ENCODE measurements at places on chromosomes 12 and 14.

DNA sequence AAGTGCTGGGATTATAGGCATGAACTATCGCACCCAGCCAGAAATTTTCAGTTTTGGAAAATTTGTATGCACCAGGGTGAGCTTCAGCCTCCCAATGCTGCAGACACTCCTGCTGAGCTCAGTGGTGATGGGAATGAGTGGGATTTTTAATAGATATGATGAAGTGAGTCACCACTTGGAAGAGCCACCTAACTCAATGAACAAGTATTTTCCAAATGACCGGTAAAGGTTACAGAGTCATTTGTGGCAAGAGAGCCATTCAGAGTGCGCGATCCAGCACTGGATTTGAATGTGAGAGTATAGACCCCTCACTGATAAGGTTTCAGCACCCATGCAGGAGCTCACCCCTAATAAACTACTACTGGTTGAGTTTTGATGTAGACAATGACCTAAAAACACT, 100.7 kb downstream of the PPP2R5C start:
- no peak for DNase-seq

GRCh38 chr12:12770262-12770661, 15.2 kb upstream of the APOLD1 start:
- no peak for DNase-seq

DNA sequence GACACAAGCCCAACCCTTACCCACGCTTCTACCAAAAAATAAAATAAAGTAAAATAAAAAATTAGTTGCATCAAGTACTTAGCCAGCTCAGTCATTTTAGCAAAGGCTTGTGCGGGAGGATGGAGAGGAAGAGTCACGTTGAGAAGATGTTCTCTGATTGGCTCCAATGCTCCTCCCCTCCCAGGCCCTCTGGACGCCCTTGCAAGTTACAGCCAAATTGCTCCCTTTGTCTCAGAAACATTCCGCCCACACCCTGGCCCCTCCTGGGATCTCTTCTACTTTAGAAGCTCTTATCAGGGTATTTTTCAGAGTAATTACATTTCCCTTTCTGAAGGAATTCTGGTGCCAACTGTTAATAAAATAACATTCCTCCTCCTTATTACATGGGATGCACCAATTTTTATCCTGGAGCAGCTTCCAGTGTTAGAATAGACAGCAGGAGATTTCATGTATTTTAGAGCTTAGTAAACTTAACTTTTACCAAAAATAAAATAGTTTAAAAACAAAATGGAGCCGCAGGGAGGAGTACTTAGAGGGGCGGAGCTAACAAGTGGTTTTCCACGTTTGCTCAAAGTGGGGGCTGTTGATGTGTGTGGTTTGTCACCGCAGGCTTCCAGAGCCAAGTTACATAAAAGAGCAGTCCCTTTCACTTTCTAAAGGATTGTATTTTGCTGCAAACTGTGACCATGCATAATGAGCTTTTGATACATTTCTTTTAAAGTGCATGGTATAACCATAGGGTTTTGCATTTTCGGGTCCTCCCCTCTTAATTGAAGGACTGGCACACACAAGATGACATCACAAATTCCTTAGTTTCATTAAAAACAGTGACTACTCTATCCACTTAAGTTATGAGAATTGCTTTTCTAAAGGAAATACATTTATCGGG, 71.7 kb upstream of the RAP1B start:
- DNase-seq = no peak

DNA sequence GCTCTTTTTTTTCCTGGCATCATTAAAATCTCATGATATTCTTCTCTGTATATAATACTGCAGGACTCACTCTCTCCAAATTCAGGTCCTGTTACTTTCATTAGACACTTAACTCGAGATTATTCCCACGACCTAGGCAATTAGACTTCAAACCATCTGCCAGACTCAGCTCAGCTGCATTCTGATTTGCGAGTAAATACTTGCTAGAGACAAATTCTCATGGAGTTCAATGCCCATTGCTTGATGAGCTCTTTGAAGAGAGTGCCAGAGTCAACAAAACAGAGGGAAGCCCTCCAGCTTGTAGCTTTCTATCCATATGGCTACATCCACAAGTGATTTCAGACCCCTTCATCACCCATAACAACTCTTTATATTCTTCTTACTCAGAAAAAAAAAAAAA, 88.3 kb downstream of the GTF2A1 start:
- DNase-seq = no peak

DNA sequence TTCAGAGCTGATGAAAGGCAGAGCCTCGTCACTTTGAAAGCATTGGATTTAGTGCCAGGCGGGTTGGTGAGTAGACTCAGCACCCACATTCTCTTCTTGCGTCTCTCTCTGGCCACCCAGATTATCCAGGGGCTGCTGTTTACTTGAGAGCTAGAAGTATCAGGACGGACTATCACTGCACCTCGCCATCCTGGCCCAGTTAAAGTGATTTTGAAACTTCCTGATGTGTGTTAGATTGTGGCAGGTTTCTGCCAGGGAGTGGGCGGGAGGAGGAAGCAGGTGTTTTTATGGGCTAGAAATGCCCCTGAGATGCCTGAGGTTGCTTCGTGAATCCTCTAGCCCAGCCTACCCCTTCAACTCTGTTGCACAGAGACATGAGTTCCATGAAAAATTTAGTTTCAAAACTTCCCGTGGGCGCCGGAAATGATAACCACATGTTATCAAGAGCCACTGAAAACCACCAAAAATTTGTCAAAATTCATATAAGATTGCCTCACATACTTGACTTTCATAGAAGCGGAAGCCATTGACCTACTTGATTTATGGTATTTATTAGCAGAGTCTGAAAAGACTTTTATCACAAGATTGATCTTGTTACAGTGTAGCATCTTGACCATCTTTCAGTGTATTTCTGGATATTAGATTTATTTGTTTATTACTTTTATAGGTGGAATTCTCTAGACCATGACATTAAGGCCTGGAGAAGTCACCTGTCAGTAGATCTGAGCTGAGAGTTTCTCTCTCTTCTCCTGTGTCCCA, 466.0 kb downstream of the RAD51B start:
- no peak for DNase-seq

All from AG04449 (cell line).